ENCODE measurements at places on chromosomes 5 and 9.

DNA sequence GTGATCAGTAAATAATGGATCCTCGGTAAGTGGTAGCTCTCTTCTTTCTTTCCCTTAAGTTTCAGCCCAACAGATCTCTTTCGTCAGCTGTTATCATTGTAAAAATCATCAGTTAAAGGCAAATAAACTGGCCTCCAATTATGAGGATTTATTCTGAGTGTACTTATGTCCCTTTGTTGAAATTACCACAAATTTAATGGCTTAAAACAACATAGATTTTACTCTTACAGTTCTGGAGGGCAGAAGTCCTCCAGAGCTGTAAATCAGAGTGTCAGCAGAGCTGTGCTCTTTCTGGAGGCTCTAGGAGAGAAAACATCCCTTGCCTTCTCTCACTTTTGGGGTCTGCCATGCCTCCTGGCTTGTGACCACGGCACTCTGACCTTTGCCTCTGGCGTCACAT lies 104.6 kb downstream of the INSYN2B start:
- DNase-seq = no peak

DNA sequence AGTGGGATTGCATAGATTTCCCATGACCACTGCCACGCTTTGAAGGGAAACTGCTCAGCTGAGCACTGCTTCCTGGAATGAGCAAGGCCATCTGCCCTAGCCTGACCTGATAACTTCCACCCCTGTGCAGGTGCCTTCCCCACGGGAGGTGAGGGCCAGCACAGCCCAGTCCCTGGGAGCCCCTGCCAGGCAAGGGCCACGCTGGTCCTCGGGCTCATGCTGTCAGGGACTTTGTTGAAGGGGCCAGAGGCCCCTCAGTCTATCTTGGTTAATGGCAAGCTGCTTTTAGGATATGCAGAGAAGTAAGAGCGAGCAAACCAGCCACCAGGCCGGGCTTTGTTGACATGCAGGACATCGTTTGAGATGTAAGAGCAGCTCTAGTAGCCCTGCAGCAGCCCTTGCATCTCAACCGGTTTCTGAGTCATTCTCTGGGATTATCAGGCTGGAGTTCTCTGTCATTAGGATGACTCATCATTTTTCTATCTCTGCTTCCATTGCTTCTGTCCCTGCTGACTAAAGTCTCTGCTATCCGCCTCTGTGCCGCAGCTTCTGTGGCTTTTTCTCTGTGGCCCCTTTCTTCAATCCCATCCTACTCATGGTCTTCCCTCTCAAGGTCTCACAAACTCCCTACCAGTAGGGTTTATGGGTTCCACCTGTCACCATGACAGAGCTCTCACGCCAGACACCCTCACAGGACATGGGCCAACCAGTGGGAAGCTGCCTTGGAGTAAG lies 30.6 kb upstream of the IQGAP2 start:
- DNase-seq = no peak

DNA sequence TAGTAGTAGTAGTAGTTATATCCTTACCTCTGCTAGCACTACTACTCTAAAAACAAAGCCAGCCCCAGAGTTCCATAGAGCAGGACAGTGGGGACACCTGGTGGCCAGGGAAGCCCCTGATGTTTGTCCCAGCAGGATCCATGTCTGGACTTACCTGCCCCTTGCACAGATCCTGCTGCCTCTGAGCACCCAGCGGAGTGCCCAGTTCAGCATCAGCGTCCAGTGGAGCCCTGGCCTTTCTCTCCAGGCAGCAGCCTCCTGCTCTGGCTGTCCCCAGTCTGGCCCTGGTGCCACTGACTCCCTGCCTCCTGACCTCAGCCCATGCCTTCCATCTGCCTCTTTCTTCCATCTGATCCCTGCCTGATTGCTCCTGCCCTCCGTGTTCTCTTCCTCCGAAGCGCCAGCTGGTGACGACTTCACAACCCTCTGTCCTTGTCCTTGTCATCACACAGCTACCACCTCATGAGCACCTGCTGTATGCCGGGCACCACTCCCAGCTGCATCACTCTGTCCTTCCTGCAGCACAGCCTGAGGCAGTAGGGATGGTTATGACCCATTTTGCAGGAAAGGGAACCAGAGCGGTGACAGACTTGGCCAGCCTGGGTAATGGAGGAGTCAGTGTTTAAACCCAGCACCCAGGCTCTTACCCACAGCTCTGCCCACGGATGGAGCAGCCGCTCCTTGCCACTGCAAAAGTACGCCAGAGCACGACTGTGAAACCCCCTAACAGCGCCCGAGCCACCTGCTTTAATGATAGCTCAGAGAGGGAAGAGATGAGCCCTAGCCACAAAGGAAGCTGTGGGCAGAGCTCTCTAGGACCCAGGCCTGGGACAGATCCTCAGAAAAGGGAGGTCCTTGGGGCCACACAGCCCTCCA lies 11.5 kb downstream of the SARDH start:
- DNase-seq = no peak

DNA sequence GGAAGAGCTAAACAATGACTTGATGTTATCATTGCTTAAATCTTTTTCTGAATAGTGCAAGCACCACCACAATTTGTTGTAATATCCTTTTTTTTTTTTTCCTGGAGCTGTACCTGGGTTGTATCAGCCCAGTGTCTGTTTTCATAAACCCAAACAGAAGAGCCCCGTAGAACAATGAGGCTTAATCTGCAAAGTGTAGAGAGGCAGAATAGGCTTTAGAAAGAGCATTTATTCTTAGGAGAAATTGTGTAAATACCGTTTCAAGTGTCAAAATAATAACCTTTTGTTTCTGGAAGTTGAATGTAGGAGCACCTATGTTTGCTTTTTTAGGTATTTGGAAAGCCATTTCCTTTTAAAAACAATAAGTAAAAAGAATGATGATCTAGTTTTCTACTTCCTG lies 26.4 kb downstream of the RGS7BP start:
- DNase-seq = no peak

DNA sequence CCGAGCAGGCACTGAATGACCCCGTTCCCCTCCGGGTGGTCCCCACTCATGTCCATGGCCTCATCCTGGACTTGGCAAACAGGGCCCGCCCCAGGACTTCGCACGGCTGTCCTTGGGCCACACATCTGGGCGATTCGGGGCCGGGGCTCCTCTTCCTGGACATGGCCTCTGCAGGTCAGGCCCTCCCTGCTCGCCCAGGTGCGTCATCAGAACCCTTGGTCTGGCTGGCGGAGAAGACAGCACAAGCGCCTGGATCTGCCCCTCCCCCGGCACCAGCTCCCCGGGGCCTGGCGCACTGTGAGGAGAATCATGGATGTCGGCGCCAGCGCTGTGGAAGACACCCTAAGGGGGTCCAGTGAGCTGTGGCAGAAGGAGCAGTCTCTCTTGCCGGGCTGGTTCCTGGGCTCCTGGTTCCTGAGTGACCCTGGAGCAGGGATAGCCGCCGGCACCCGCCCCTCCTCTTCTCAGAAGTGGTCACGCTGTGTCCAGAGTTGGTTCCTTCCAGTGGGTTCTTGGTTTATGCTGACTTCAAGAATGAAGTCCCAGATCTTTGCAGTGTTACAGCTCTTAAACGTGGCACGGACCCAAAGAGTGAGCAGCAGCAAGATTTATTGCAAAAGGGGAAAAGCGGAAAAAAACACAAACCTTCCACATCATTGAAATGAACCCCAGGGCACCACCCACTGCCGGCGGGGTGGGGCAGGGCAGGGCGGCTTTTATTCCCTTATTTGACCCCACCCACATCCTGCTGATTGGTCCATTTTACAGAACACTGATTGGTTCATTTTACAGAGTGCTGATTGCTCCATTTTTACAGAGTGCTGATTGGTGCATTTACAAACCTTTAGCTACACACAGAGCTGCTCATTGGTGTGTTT lies 25.9 kb upstream of the SLC12A7 start:
- DNase-seq = no peak

- no peak for DNase-seq
Measured at GRCh38 chr5:79333852-79334557, 98.1 kb downstream of the JMY start.

GRCh38 chr5:173507171-173507570 lies 109.3 kb downstream of the BOD1 start:
- DNase-seq = no peak

DNA sequence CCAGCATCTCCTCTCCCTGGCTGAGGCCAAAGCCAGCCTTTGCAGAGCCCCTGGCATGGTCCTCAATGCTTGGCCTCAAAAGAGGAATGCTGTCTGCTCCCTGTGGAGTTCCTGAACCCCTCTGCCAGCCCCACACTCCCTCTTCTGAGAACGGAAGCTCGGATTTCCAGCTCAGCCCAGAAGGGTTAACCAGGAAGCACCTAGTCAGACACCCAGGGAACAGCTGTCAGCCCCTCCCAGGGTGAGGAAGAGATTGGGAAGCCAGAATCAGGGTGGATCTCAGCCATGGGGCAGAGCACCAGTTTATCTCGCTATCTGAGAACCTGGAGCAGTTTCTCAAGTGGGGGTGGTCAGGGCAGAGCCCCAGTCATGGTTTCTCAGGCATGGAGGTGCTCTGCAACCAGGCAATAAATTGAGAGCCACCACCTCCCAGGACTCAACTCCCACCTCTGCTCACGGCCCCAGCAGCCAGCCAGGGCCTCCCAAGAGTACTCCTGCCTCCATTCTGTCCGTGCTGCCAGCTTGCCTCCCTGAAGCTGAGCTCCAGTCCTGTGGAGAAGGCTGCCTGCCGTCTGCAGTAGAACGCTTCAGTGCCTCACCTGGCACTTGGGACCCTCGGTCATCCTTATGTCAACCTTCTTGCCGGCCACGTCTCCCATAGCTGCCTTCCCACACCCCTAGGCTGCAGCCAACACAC lies 7.6 kb downstream of the FOXE1 start:
- no peak for DNase-seq

DNA sequence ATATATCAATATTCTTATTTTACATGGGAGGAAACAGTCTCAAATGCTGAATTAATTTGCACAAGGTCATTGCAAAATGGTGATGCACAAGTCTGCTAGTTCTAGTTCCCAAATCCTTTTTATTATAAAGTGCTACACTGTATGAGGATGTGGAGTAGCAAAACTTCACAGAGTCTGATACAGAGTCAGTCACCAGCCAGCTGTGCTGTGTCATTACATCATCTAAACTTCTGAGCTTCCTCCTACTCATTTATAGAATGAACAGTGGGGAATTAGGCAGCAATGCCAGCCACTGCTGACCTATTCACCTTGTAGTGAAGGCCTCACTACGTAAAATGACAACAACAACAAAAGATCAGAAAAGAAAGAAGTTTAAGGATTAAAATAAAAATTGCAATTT lies 357.8 kb downstream of the TMEM167A start:
- DNase-seq = peak; percentile 20

DNA sequence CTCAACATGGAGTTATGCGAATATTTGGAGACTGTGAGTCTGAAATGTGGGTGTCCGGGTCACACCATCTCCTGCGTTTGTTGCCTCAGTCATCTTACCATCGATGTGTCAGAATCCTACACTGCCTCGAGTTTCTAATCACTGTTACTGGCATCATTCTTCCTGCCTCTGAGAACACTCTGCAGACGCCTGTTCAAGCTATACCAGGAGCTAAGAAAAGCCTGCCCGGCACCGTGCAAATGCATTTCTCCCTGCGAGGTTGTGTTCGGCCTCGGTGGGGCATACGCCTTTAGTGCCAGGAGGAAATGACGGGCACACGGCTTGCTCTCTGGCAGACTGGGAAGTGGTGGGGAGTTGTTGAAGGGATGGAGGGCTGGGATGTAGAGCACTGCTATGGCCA lies 31.2 kb upstream of the SLC25A51 start:
- DNase-seq = no peak

All from skin of body (tissue), 3 donors.